ENCODE measurements at places on chromosomes 13 and 19. TPM values are rescaled to one million over a fixed set of nuclear protein-coding genes. Genes with fewer than 3 reads are reported as not detected.

DNA sequence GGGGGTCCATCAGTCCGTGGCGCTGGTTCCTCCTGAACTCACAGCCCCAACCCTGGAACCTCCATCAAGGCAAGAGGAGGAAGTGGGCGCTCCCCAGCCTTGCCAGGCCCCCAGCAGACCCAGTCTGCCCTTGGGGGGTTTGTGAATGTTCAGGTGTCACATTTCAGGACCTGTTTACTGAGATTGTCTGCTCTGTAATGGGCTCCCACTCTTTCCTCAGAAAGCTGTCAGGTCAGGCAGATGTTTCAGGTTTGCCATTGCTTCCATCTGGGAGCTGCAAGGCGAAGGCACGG is 29.4 kb downstream of the TSSK6 start:
- no peak for DNase-seq
- peak overlapping the region; percentile 56 for H3K27ac ChIP-seq
- H3K4me3 ChIP-seq, result no peak overlapping the region
- H3K4me1 ChIP-seq, result peaks cover 82% of the 10 kb centered on the region
- H3K36me3 ChIP-seq, result peaks cover 13% of the 10 kb centered on the region
- H3K27me3 ChIP-seq, result no peaks in the 10 kb centered on the region

DNA sequence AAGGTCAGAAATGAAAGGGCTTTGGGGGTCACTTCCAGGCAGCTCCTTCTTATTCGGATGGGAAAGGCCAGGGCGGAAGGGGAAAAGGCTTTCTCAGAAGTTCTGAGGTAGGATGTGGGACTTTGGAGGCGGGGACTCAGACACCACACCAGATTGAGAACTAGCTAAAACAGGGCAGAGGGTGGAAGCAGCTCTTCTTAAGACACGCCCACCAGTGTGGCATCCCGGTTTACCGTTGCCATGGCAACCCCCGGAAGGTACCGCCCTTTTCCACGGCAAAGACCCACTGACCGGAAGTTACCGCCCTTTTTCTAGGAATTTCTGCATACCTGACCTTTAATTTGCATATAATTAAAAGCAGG is 3.8 kb upstream of the LILRA5 start:
- H3K27me3 ChIP-seq, result peaks cover 23% of the 10 kb centered on the region
- H3K4me3 ChIP-seq, result no peak overlapping the region
- no peak overlapping the region for H3K27ac ChIP-seq
- no peaks in the 10 kb centered on the region for H3K36me3 ChIP-seq

GRCh38 chr19:9878511-9879196 is 43.5 kb downstream of the PIN1 start:
- H3K27ac ChIP-seq, result no peak overlapping the region
- no peaks in the 10 kb centered on the region for H3K27me3 ChIP-seq
- no peaks in the 10 kb centered on the region for H3K36me3 ChIP-seq
- no peak overlapping the region for H3K4me3 ChIP-seq
- no peaks in the 10 kb centered on the region for H3K4me1 ChIP-seq

DNA sequence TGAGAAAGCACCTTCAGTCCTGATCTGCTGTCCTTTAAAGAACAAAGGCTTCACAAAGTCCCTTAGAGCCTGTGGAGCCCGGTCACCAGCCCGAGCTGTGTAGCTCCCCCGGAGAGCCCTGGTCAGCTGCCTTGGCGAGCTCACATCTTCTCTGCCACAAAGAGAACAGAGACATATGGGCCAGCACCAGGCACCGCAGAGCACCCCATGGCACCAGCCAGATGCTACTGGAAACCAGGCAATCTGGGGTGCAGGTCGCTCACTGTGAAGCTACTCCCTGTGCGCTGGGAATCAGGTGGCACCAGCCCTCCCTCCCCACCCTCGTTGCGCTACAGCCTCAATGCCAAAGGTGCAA is 44.3 kb upstream of the F7 start:
- no peaks in the 10 kb centered on the region for H3K4me1 ChIP-seq
- DNase-seq, result no peak
- H3K27ac ChIP-seq, result no peak overlapping the region
- H3K36me3 ChIP-seq, result no peaks in the 10 kb centered on the region

- H3K27ac ChIP-seq, result no peak overlapping the region
- no peaks in the 10 kb centered on the region for H3K27me3 ChIP-seq
- H3K4me1 ChIP-seq, result peaks cover 13% of the 10 kb centered on the region
- H3K4me3 ChIP-seq, result no peak overlapping the region
These were observed 32.6 kb upstream of the RFC3 start for GRCh38 chr13:33785384-33785783.

- no peaks in the 10 kb centered on the region for H3K36me3 ChIP-seq
- peaks cover 4% of the 10 kb centered on the region for H3K4me1 ChIP-seq
- H3K4me3 ChIP-seq, result no peak overlapping the region
- no peak overlapping the region for H3K27ac ChIP-seq
These were observed 184.8 kb downstream of the PCDH9 start for GRCh38 chr13:67045357-67045756.

- no peak overlapping the region for H3K27ac ChIP-seq
- no peak overlapping the region for H3K4me3 ChIP-seq
These were observed 16.2 kb upstream of the ANGPTL8 start for GRCh38 chr19:11223200-11223599.

DNA sequence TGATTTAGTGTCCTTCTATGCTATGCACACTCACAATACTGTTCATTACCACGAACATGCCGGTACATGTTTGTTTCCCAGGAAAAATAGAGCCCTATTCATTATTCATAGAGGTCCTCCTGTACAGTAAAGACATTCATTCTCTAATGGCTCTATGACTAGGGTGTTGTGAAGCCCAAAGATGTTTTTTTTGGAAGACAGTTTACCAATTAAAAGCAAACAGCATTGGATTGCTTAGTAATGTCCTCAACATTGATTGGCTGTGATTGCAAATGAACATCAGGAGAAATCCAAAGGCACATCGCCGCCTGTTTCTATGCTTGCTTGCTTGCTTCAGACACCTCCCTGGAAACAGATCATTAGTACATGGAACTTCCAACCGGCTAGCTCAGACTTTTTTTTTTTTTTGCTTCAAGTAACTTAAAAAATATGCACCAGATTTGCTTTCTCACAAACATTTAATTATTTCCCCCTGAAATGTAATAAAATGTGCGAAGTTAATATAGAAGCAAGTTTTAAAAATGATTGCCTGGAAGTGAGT is 8.8 kb upstream of the GPC6 start:
- H3K4me3 ChIP-seq, result no peak overlapping the region
- no peaks in the 10 kb centered on the region for H3K4me1 ChIP-seq
- H3K27ac ChIP-seq, result no peak overlapping the region
- H3K27me3 ChIP-seq, result no peaks in the 10 kb centered on the region

The ZNF699 gene
- total RNA-seq, result 6.3 TPM

The STK11 gene
- 55.1 TPM for total RNA-seq

The LILRB5 gene
- not detected for total RNA-seq

The CEACAM16 gene
- total RNA-seq, result not detected

The ALDH16A1 gene
- total RNA-seq, result 24.8 TPM

The RETN gene
- total RNA-seq, result not detected

Data from activated CD8-positive, alpha-beta T cell treated with anti-CD3 and anti-CD28 coated beads for 36 hours (primary cell).